ENCODE measurements at places on chromosomes 13 and 19.

GRCh38 chr13:37295573-37295972 lies 190.1 kb upstream of the CSNK1A1L start:
- no peak for DNase-seq

DNA sequence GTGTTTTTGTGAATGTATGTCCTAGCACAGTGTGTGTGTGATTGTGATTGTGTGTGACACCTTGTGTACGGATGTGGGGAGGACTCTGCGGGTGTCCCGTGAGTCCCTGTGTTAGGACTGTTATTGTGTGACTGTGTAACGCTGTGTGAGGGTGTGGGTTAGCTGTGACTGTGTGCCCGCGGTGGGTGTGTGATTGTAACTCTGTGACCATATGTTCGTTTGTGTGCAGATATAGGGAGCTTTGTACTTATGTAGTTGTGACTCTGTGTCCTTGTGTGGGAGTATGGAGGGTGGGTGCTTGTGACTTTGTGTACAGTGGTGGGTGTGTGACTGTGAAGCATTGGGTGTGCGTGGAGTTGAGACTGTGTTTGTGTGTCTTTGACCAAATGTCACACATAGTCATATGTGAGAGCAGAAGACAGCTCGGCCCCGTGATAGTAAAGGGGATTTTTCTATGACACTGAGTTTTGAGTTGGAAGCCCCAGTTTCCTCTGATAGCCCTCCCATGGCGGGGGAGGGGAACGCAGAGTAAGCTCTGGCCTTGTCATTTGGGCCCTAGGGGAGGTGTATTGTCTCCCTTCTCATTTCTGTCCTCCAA lies 949 bp upstream of the ZNF260 start:
- DNase-seq: no peak

GRCh38 chr13:76799696-76800095 lies 86.5 kb downstream of the KCTD12 start:
- no peak for DNase-seq

- no peak for DNase-seq
These were observed at the start of gene PLPP2 for GRCh38 chr19:291006-291521. TSS of gene PLPP2 (minus strand) at chr19:291403. CDS start at chr19:291336, 67 bp downstream.

DNA sequence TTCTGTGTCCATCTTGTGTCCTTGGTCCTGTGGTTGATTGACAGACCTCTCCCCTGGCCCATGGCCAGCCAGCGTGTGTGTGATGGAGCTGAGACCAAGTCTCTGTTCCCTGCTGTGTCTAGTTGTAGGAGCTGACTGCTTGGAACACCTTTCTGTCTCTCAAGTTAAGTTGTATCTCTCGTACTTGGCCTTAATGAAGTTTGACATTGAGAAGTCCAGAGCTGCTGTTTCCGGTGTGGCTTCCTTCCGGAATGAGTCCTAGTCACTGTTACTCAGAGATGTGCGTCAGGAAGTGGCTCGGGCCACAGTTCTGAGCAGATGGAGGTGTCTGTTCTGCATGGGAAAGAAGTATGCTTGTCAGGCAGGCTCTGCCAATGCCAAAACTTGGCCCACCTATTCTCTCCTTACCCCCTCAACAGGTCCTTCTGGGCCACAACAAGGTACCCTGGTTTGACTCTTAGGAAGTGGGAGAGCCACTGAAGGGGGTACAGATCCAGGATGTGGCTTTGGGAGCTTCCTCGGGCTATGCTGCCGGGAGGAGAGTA lies 54.3 kb downstream of the GATAD2A start:
- DNase-seq: no peak

DNA sequence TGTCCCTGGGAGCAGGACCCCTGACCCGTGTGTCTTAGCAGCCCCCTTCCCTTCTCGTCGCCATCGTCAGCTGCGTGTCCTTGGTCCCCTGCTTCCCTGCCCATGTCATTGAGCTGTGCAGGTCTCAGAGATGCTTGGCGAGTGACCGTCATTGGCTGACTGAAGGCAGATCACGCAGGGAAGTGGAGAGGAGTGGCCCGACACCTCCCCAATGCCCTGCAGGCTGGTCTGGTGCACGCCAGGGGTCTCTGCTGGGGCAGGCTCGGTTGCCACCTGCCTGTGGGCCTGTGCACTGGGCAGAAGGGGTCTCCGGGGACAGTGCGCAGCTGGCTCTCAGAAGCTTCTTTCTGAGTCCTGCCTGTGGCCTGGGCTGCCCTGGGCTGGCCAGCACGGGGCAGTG lies 6.2 kb downstream of the GNA11 start:
- DNase-seq: no peak

DNA sequence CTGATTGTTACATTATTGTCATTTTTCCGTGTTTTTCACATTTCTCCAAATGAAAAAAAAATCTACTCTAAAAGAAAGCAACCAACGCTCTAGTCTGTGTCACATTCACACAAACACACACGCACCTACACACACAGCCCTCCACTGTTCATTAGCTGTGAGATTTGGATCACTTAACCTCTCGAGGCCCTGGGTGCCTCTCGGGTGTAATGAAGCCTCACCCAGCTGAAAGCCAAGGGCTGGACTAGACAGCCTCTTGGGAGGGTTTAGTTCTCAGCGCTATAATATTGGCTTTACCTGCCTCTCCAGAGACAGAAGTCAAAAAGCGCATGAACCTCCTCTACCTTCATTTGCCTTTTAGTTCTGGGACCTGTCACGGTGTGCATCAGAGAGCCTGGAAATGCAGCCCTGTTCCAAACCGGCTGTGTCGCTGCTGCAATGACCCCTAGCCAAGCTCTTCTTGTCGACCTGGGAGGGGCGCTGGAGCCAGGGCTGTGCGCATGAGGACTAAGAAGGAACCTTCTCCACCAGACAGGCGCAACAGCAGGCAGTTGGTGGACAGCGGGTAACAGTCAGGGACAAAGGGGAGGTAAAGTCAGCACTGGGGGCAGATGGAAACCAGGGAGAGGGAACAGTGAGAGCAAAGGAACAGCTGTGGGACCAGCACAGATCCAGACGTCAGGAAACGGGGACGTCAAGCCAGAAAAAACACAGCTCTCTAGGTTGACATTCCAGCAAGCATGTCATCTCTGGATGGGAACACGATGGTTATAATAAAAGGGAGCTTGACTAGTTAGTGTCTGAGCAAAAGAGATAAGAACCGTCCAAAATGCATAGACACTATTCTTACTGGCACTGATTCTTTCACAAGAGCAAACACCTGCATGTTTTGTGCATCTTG lies 375.9 kb downstream of the EFNB2 start:
- no peak for DNase-seq

DNA sequence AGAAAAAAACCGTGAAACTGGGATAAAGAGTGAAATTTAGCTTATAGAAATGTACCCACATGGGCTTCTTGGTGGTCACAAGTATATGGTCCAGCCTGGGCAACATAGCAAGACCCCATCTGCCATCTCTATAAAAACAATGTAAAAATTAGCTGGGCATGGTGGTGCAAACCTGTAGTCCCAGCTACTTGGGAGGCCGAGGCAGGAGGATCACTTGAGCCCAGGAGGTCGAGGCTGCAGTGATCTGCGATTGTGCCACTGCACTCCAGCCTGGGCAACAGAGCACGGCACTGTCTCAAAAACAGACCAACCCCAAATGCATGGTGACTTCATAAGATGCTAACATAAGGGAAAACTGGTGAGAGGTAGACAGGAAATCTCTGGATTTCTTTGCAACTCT lies 54.4 kb downstream of the GNG7 start:
- DNase-seq: no peak

- no peak for DNase-seq
These were observed 17.2 kb upstream of the RAB8A start for GRCh38 chr19:16094360-16095070.

DNA sequence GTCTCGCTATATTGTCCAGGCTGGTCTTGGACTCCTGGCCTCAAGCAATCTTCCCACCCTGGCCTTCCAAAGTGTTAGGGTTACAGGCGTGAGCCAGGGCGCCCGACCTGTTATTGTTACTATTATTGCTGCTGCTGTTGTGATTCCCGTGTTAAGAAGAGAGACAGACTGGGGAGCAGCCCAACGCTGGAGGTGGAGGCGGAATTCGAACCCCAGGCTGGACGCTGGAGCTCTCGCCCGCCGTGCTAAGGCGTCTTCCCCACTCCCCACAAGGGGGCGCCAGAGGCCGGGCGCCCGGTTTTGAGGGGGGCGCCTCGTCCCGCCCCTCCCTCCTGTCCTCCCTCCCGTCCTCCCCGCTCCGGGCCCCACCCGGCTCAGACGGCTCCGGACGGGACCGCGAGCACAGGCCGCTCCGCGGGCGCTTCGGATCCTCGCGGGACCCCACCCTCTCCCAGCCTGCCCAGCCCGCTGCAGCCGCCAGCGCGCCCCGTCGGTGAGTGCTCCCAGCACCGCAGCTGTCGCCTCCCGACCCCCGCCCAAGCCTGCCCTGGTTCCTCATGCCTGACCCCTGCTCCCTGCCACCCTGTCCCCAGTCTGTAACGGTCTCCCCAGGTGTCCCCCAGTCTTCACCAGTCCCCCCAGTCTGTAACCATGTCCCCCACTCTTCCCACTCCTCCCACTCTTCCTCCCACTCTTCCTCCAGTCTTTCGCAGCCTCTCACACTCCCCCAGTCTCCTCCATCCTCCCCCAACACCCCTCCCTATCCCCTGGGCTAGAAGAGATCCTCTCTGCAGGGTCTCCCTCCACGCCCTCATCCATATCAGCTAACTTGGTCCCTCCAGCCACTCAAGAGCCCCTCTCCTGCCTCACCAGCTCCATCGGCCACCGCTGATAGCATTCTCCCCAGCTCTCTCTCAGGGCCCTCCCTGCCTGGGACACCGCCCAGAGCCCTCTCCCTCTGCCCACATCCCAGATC lies at the start of gene EHD2:
TSS of gene EHD2 (plus strand) at position 377 of the 976 bp plus-strand sequence. CDS start 3,191 bp downstream, outside the sequence.
- DNase-seq: peak; percentile 81

DNA sequence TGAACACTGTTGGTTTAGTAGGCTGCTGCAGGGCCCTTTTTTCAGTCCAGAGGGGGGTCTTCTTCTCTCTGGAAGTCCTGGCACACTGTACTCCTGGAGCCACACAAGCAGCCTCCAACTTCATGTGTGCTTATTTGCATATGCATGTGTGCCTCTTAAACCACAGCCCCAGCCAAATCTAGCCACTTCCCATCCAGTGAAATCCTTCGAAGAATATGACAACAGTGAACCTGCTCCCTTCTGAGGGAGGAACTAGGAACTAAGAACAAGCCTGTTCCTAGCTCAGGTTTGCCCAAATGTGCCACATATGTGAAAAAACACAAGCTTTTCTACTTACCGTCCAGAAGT lies 348.5 kb downstream of the FOXO1 start:
- no peak for DNase-seq

GRCh38 chr13:42345367-42345766 lies 73.4 kb downstream of the AKAP11 start:
- DNase-seq: no peak

GRCh38 chr19:16327911-16328823 lies 3.5 kb downstream of the KLF2 start:
- peak; percentile 36 for DNase-seq

DNA sequence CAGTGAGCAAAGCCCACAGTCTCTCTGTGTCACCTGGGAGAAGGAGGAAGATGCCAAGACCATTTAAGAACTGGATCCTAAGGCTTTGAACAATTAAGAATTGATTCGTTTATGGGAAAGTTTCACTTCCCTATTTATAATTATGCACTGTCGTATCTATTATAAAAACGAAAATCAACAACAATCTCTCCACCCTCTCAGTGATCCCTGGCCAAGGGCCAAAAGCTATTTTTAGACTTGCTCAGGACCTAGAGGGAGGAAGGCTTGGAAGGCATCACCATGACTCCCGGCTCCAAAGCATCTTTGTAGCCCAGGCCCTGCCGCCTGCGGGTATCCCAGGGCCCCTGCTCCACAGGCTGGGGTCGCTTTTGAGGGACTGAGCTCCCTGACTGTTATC lies 1.3 kb downstream of the RHPN2 start:
- DNase-seq: no peak

GRCh38 chr13:76992548-76993001 lies 694 bp downstream of the CLN5 start:
- DNase-seq: no peak

GRCh38 chr13:83881140-83881684 lies 1.1 kb downstream of the SLITRK1 start:
- DNase-seq: no peak

DNA sequence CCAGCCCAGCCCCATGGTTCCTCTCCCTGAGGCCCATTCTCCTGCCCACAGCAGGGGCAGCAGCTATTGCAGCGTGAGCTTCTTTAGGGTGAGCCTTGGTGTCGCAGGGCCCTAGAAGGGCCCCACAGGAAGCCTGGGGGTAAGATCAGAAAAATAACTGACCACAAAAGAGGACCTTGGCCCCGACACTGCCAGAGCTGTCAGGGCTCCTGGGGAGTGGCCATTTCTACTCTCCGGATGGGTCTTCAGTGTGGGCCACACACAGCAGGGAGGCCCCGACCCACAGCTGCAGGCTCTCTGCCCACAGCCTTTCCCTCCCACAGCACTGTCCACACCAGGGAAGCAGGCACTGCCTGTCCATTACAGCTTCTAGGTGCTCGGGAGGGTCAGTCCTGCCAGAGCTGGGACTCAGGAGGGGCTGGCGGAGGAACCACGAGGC lies 3.5 kb upstream of the SIGLEC8 start:
- DNase-seq: peak; percentile 24

GRCh38 chr19:5006201-5006600 lies 37.3 kb downstream of the KDM4B start:
- DNase-seq: no peak

- no peak for DNase-seq
These were observed 14.6 kb downstream of the ADGRE5 start for GRCh38 chr19:14395710-14396336.

DNA sequence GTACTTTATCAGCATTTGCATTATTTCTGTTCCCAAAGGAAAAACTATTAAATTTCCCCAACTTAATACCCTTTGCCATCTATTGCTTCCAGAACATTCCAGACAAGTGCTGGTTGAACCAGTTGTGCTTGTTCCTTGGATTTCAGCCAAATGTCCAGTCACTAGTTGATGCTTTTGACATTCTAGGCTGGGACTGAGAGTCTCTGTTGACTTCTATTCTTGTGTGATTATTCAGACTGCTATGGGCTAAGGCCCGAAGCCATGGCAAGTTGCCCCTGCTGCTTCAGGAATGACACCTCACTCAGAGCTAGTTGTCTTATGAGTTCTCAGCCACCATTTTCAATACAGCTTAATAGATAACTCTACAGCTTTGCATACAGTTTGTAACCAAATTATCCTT lies 458.1 kb upstream of the ARGLU1 start:
- DNase-seq: no peak

DNA sequence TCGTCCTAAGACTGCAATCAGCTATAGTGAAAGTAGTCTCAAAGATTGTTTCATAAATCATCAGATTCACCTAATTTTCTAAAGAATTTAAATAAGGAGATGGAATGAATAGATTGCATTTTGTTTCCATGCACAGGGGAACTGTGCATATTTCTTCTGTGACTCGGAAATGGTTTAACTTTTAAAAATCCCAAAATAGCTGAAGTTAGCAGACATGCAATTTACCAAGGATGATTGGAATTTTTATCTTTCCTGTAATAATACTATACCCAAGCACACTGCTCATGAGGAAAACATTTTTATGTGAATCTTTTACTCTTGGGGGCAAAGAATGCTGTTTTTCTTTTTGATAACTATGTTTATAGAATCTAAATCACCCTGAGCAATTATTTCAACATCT lies 15.0 kb upstream of the LMO7 start:
- DNase-seq: no peak

GRCh38 chr13:24270639-24271141 lies 38.7 kb upstream of the C1QTNF9 start:
- DNase-seq: no peak
